ENCODE measurements at places on chromosomes 11 and 22.

DNA sequence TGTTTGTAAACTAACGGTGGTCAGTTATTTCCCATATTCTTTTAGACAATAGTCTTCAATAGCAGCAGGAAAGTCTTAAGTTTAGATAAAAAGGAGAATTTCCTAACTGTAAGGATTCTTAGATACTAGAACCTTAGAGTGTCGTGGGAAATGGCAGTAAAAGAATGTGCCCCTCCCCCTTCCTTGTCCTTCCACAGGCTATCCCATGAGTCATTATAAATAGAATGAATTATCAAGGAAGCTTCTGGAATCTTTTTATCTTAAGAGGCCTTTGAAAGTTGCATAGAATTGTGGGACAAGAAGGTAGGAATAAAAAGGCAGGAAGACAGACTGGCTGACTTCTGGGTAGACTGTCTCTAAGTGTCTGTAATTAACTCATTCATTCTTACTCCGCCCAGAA, 165.2 kb upstream of the TBCEL start:
- DNase-seq: peak; percentile 37

DNA sequence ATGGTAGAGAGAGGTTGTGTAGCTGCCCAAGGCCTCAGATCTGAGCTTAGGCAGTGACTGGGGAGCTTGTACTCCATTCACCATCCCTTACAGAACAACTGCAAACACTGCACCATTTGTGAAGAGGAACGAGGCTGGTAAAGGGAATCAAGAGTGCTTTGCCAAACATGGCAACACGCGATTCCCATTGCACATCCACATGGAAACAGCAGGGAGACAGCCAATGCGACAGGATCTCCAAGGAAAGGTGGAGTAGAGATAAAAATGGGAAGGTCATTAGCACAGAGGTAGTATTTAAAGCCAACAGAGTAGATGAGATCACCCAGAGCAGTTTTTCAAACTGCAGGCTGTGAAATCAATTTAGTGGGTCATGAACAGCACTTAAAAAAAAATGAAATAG, 42.0 kb downstream of the TCF20 start:
- DNase-seq: no peak

DNA sequence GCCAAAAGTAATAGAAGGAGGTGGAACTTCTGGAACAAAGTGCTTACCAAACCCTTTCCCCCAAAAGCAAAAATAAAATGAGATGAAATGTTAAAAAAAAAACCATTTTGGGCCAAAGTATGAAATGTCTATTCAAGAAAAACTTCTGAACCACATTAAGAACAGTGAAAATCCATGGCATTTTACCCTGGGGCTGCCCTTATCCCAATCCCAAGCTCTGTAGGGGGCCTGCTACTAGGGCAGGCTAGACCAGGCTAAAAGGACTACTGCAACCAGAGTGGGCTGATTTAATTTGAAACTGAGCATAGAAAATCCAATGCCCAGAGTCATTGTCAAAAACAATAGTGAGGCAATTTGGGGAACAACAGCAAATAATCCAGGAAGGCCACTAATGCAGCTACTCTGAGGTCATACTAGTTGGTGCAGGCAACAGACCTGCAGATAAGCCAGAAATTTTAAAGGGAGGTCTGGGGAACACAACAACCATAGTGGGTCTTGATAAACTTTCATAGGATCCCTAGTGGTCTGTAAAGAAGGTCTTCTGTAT, 99.4 kb downstream of the RELT start:
- DNase-seq: no peak

- peak; percentile 41 for DNase-seq
Observed at GRCh38 chr22:41382098-41382578, 396 bp downstream of the TEF start.

GRCh38 chr11:45895553-45896259, 10.3 kb downstream of the MAPK8IP1 start:
- no peak for DNase-seq

- DNase-seq: peak; percentile 56
Observed at GRCh38 chr11:5737091-5737490, 843 bp downstream of the OR56B1 start.

DNA sequence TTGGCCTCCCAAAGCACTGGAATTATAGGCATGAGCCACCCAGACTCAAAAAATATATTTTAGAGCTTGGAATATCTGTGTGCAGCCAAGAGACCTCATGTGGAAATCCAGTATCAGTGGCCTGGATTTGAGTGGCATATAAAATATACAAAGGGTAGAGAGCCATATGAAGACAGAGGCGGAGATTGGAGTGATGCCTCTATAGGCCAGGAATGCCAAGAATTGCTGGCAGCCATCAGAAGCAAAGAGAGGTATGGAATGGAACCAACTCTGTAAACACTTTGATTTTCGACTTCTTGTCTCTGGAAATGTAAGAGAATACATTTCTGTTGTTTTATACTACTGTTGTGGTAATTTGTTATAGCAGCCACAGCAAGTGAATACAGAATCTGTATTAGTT, 123.0 kb downstream of the PLEKHA7 start:
- no peak for DNase-seq

DNA sequence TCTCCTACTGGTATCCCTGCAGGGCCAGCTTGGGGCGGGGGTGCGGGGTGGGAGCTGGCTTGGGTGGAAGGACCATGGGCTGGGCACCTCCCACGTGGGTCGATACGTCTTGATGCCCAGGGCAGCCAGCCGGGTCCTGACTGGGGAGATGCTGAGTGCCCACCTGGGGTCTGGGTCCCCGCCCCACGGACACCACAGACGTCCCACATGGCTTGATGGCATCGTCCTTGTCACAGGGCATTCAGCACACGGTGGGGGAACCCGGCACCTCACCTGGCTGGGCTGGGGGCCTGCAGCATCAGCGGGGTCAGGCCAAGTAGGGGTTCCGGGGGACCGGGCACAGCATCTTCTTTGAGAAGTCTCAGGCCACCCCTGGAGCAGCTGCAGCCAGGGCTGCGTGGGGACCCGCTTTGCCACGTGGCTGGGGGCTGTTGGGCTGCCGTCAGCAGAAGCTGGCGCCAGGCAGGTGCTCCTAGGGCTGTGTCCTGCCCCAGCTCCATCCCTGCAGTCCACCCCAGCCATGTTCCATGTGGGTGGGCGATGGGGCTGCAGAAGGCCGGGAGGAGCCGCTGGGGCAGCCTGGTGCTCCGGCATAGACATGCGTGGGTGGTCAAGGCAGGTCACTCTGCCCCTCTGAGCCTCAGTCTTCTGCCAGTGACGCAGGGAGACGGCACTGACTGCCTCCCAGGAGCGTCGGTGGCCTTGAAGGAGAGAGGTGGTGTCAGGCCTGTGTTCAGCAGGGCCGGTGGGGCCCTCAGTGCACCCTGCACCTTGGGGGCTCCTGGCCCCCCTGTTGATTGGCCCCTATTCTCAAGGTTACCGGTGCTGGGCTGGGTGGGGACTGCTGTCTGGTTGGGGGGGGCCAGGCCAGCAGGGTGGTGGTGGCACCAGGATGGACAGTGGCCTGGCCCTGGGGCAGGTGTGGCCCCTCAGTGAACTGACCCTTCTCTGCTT, 8.4 kb downstream of the SELENOO start:
- no peak for DNase-seq

DNA sequence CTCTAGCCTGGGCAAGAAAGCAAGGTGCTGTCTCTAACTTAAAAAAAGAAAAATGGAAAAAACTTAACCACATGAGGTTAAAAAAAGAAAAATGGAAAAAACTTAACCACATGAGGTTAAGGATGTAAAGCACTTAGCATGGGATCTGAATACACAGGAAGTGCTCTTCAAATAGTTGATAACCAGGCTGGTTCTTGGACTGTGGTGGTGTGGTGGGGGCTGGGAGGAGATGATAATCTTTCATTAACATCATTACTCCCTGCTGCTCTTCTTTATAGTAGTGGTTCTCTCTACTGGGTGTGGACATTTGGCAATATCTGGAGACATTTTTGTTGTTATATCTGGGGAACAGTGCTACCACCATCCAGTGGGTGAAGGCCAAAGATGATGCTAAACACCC, 88.4 kb downstream of the TTC17 start:
- no peak for DNase-seq

- DNase-seq: no peak
Observed at GRCh38 chr11:45075519-45075918, 70.9 kb upstream of the PRDM11 start.

GRCh38 chr22:20131597-20131858, at the start of gene ZDHHC8:
Gene ZDHHC8 (plus strand): TSS chr22:20131804. CDS start chr22:20131948, 144 bp downstream.
- DNase-seq: no peak

- no peak for DNase-seq
Observed at GRCh38 chr22:42719656-42720262, 911 bp downstream of the A4GALT start.

- DNase-seq: peak; percentile 96
Observed at GRCh38 chr11:35539781-35540281, 14.4 kb upstream of the PAMR1 start.

DNA sequence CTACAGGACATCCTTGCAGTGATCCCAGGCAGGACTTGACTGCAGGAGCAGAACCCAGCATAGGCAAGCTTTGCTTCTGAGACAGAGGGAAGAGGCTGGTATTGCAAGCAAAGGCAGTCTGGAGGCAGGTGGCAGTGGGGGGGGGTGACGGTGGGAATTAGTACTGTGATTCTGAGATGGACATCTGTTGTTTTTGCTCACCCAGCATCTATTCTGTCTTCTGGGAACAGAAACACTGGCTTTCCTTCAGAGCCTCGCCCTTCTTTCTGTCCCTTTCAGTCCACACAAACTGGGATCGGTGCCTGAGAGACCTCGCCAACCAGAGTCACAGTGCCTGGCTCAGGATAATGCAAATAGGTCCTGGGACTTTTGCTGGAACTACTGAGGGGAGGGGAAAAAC, 31.2 kb upstream of the RASL10A start:
- DNase-seq: no peak

DNA sequence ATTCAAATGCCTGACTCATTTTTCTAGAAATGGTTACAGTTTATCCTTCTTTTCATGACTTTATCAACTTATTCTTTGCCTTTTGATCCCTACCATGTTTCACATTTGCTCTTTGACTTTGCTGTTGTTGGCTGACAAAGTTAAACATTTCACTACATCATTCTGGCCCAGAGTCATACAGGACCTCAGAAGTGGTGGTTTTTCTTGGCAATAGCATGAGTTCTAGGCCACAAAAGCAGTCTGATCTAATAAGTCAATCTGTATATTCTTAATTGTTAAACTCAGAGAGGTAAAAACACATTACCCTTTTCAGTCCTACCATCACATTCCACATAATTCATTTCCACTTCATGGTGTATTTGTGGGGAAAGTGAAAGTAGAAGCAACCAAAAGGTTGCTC, 763.2 kb upstream of the TENM4 start:
- DNase-seq: no peak

DNA sequence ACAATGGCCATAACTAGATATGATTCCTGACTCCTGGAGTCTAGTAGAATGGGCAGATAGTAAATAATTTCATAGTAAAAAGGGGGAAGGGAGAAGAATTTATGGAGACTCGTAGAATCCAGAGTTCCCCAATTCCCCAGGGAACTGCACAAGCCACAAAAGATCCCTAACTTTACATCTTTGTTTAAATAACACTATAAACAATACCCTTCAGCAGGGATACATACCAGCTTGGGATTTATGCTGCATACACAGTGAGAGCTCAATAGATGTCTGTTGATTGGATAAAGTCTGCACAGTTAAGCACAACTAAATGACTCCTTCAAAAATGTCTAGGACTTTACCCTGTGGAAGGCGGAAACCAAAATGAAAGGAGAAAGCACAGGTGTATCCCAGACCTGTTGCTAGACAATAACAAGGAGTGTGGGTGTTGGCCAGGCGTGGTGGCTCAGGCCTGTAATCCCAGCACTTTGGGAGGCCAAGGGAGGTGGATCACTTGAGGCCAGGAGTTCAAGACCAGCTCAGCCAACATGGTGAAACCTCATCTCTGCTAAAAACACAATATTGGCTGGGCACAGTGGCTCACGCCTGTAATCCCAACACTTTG, 6.8 kb downstream of the SLC35F2 start:
- DNase-seq: no peak

DNA sequence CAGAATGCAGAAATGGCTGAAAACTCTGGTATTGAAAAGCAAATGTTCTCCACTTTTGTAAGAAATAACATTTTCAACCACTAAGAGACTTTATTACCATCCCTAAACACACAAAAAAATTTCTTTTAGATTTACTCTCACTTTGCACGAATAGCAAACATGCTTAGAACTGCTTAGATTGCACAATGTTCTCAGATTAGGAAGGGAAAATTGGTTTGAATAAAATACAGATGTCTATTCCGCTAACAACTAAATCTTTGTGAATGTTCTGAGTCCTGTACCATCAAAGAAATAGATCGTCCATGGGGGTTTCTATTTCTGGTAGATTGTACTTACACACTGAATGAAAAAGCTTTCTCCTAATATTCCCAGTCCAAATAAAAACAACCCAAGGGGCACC, 40.1 kb downstream of the BDNF start:
- no peak for DNase-seq

DNA sequence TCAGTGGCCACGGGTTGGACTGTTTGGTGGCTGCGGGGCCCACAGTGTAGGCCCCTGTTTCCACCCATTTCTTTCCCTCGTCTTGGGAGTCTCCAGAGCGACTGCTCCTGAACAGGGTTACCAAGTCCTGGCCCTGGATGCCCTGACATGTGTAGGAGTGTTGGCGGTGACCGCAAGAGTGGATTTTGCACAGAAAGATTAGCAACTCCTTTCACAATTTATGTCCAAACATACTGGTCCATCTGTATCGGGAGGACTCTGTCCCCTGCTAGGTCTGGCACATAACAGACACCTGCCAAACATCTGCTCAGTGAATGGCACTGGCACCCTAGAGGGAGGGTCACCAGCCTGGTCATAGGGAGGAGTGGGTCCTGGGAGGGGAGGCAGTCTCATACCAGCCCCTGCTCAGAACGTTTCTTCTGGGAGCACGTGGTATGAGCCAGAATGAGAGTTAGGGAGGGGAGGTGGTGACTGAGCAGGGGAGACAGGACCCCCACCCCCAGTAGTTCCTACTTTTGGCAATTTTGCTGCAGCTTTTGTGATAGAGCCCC, 3.4 kb upstream of the APOA1 start:
- DNase-seq: no peak

DNA sequence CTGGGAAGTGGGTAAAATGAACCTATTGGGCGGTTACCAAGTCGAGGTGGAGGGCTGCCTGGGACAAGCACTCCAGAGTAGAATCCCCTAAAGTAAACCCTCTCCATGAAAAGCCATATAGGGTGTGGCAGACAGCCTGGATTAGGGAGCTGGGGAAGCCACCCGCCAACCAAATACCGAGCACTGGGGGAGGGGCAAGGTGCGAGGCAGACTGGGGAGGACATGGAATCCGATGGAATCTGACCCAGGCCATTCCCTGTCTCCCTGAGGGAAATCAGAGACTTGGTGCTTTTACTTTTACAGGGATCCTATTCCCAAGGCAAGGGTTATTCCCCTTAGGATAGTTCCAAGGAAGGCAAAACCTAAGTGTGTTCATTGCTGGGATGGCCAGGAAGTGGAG, 130.9 kb upstream of the HSD17B12 start:
- no peak for DNase-seq

DNA sequence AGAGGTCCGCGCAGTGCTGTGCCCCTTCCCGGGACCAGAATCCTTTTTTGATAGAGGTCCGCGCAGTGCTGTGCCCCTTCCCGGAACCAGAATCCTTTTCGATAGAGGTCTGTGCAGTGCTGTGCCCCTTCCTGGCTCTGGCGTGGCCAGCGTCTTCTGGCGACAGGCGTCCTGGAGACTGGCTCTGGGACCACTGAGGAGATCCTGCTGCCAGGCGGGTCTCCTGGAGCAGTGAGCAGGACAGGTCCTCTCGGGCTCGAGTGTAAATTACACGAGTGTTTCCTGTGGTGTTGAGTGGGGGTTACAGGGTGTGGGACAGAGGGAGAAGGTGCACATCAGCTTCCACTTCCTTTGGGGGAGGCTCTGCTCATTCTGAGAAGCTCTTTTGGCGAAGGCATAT, 98.1 kb downstream of the TBC1D22A start:
- no peak for DNase-seq

Measured in fibroblast of pulmonary artery (primary cell).